ENCODE measurements at places on chromosomes 16 and 17.
A peak's percentile ranks its signal among the peaks of the same experiment; 100 is the strongest.

GRCh38 chr16:11913425-11914079, 2.2 kb downstream of the GSPT1 start:
- no peak for DNase-seq

- DNase-seq = no peak
Observed at GRCh38 chr16:6947291-6947690, 385.4 kb upstream of the RBFOX1 start.

DNA sequence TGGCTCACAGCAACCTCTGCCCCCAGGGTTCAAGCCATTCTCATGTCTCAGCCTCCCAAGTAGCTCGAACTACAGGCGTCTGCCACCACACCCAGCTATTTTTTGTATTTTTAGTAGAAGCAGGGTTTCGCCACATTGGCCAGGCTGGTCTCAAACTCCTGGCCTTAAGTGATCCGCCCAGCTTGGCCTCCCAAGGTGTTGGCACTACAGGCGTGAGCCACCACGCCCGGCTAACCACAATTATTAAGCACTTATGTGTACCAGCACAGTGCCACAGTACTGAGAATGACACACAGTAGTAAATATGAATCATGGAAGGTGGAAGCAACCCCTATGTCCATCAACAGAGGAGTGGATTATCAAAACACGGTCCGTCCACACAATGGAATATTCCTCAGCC, 49.8 kb downstream of the COTL1 start:
- no peak for DNase-seq

DNA sequence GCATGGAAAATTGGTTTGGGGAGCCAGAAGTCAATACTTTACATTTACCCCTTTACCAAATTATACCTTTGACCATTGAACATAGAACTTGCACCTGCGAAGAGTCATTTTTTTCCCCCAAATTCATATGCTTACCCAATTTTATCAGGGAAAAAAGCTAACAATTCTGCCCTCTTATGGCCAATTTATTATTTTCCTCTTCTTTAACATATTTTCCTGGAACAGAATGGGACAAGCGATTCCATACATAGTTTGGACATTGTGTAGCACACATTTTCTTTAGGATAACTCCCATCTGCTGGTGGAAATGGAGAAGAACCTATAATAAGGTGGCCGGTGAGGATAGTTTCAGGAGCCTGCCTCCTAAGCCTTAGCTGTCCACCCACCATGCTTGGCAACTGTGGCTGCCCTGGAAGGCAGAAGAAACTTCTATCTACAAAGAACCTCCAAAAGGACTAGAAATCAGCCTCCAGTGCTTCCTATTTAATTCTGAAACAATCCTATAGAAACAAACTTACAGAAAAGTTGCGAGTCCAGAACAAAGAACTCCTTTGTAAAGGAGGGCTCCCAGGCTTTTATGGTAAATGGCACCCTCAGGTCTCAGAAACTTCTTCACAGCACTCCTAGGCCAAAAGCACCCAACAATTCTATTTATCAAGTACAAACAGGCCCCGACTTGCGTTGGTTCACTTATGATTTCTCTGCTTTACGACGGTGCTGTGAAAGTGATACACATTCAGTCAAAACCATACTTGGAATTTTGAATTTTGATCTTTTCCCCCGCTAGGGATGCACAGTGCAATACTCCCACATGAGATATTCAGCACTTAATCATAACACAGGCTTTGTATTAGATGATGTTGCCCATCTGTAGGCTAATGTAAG, 64.1 kb upstream of the CACNG4 start:
- no peak for DNase-seq

GRCh38 chr17:27754549-27754948, 45.8 kb downstream of the NOS2 start:
- DNase-seq = no peak

GRCh38 chr17:1171953-1172352, 7.8 kb downstream of the ABR start:
- no peak for DNase-seq

DNA sequence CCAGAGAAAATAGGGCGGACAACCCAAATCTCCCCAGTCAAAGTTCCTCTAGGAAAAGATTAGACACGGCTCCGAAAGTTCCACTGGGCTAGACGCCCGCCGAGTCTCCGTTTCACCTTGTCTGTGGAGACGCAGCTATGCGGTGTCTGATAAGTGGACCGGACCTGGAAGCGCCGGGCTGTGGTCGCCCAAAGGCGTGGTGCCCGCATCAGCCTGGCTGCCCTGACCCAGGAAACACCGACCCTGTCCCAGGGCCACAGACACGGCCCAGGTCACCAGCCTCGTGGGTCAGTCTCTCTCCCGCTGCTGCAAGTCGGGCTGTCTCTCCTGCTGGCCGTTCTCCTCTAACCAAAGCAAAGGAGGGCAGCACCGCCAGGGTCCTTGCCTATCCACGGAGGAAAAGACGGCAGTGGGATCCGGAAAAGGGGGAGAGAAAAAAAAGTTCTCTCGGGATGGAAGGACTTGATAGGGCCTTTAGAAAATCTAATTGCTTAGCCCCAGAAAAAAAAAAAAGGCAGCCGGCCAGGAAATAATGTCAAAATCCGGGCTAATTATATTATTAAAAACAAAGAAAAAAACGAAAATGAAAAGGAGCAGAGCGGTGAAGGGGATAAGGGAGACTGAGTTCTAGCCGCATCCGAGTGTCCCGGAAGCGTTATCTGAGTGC, 13.9 kb upstream of the FOXF1 start:
- no peak for DNase-seq

DNA sequence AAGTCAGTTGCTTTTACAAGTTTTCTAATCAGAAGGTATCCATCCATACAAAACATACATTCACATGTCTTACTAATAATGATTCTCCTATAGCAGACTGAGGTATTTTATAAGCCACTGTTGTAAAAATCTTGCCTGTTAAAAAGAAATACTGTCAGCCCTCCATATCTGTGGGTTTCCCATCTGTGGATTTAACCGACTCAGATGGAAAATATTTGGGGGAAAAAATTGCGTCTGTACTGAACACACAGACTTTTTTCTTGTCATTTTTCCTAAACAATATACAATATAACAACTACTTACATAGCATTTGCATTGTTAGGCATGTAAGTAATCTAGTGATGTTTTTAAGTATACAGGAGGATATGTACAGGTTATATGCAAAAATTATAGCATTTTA, 90.4 kb downstream of the PARN start:
- DNase-seq = no peak

- DNase-seq = no peak
Observed at GRCh38 chr16:3957344-3957980, 76.9 kb upstream of the CREBBP start.

- no peak for DNase-seq
Observed at GRCh38 chr16:1416521-1416941, 2.0 kb upstream of the UNKL start.

GRCh38 chr17:69045646-69046045, 15.1 kb downstream of the ABCA9 start:
- no peak for DNase-seq

GRCh38 chr17:77869041-77869599, 89.4 kb upstream of the TNRC6C start:
- no peak for DNase-seq

- no peak for DNase-seq
Observed at GRCh38 chr17:79340333-79341221, 266.0 kb downstream of the ENGASE start.

DNA sequence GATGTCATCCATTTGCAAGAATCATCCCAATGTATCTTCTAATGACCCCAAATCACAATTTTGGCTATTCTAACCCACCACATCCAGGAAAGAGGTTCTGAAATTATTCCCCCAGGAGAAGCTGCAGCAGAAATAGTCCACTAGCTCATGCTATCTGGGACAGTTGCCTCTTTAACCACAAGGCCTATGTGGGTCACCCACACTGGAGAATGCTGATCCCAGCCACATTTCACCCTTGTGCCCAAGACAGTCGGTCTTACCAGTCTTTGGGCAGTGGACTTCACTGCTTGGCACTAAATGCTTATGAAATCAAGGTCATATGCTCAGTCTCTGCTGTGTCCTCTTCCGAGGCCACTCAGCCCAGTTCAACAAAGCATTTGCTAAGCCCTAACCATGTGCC, 27.0 kb downstream of the ABCC12 start:
- no peak for DNase-seq

GRCh38 chr17:50634224-50634914, at the start of gene ABCC3:
Gene ABCC3 (plus strand): TSS chr17:50634881. CDS start chr17:50634937, 56 bp downstream.
- no peak for DNase-seq

DNA sequence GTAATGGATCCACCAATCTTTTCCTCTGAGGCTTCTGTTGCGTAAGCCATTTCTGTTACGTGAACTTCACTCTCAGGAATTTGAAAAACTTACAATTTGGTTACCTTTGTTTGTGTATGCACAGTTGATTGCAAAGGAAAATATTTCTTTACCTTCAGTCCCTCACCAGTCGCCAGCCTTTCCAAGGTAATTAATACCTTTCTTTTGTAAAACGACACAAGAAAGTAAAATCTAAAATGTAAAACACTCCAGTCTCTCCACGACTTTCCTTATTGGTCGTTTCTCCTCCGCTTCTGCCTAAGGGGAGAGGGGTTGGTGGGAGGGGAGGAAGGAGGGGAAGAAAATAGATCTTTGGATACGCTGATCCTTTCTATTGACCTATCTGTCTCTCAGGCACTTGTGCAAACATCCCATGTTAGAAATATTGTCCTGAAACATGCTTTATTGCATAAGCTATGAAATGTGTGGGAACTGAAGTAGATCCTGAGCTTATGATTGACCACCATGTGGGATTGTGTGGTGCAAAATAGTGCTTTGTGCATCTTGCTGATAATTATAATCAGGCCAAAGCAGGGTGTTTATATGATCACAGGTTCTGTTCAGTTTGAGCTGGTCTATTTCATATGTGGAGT, 32.4 kb upstream of the EFCAB13 start:
- no peak for DNase-seq

DNA sequence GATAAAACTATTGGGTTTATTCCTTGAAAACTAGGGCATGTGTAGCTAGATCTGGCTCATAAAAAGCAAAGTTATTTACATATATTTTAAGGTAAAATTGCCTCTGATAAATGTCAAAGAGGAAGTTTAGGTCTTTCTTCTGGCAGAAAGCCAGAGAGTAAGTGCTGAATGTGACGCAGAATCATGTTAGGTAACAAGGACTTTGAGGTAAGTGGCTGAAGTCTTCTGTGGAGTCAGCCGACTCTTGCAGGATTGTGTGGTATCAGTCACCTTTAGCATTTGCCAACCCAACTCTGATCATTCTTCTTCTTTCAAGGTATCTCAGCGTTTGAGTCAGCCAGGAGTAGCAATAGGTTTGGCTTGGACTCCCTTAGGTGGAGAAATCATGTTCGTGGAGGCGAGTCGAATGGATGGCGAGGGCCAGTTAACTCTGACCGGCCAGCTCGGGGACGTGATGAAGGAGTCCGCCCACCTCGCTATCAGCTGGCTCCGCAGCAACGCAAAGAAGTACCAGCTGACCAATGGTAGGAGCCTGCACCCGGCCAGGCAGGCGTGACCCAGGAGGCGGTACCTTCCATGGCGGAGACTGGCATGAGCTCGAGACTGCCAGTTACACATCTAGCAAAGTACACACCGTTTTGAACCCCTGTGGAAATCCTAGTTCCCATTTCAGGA, 37.9 kb downstream of the SIAH1 start:
- DNase-seq = no peak

GRCh38 chr17:9167379-9167778, 146.1 kb downstream of the NTN1 start:
- no peak for DNase-seq

DNA sequence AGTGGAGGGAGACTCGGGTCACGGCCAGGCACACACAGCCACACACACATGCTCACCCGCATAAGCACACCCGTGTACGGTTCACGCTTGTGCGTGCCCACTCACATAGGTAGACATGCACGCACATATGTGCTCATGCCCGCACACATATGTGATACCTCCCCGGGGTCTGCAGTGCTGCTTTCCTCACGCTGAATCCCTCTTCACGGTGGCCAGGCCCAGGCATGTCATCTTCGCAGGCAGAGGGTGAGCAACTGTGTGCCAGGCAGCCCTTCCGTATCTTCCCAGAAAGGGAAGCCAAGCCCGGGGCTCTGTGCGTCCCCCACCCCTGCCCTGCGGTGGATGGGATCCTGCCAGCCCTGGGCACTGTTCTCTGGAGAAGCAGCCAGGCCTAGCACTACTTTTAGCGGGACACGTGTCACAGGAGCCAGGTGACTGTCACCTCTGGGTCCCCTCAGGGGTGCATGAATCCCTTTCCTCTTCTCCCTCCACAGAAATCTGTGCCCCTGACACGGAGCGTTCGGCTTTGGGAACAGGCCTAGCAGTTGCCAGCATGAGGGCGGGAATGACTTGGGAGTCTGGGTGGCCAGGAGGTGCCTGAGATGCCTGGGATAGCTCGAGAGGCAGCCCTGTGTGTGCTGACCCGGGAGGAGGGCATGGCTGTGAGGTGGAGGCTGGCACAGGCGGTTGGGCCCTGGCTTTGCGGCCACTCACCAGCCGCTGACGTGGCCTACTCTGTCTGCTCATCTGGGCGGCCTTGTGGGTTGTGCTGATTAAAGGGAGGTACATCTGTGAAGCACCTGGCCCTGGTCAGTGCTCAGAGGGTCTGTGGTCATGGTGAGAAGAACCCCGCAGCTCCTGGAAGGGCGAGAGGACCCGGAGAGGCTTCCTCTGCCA, 47.5 kb downstream of the BAIAP2 start:
- DNase-seq = no peak

DNA sequence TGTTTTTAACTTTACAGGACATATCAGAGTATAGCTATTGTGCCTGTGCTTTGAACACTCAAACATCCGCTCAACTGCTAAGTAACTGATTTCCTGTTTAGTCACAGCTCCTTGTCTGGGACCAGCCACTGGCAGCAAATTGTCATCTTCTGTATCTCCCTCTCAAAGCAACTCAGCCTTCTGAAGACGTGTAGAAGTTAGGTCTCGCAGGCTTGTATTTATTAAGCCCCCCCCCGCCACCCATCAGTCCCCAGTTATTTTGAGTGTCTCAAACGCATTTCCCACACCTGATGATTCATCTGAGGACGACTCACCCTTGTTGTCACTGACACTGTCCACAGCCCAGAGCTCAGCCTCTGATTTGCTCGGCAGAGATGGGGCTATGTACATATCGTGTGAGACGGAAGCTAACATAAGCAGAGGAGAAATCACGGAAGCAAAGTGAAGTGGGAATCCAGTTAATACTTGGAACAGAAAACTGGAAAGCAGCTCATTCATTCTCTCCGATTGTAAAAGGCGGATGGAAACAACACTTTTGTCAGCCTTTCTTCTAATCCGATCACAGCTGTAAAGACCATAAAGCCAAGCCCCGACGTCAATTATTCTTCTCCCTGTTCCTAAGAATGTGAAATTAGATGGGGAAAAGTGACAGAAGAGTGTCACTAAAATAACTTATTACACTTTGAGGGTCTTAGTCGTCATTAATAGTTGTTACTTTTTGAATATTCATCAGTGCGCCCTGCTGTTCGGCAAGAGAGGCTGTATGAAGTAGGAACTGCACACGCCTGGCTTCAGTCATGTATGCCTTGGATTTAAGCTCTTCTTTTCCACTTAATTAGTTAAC, 64.2 kb downstream of the PITPNC1 start:
- DNase-seq = peak; percentile 41

GRCh38 chr17:72804949-72805707, 287.4 kb downstream of the SLC39A11 start:
- no peak for DNase-seq

Data from stimulated activated CD8-positive, alpha-beta memory T cell treated with anti-CD3 and anti-CD28 coated beads, Interleukin-4, amount 100 ng/mL, for 4 hours (primary cell).